Anterior cingulate cortex (tissue), 58 donors: ENCODE measurements at places on chromosomes 2 and 18.

DNA sequence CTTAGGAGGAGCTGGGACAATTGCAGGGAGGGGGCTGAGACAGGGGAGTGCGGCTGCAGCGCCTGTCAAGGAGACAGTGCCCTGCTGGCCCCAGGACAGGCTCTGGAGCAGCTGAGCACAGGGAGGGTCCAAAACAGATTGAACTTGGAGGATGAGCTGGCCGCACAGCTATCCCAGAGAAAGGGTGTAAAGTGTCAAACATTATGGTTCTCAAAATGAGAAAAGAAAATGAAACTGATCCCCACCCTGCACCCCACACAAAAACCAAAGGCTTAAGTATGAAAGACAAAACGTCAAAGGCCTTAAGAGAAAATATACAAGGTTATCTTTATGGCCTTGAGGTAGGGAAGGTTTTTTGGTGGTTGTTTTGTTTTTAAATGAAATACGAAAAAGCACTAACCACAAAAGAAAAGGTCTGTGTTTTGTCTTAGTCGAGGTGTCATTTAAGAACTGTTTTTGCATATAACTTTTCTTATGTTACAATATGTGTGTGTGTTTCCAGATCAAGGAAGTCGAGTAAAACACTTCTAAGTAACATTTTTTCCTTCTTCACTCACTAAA is 111.8 kb downstream of the HDAC4 start:
- no peak for DNase-seq

- no peak for DNase-seq
Observed at GRCh38 chr2:130823886-130824491, 12.7 kb upstream of the ARHGEF4 start.

DNA sequence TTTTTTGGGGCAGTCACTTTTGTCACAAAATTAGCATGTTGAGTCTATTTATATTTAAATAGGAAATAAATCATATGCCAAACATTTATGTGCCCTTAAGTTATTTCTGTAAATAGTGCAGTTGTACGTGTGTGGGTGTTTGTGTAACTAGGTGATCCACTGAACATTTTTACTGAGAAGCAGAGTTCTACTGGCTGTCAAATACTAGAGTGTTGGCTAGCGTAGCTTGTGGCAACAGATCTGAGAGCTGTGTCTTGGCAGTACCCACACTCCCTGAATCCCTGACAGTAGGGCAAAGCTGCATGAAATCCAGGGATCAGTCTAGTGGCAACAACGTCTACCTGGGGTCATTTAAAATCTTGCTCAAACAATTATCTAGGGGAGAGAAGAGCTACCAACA is 273.1 kb upstream of the SLC8A1 start:
- no peak for DNase-seq

- DNase-seq, result no peak
Observed at GRCh38 chr2:171217330-171217729, 56.6 kb upstream of the TLK1 start.

- no peak for DNase-seq
Observed at GRCh38 chr2:149000158-149000938, 38.2 kb upstream of the LYPD6B start.

DNA sequence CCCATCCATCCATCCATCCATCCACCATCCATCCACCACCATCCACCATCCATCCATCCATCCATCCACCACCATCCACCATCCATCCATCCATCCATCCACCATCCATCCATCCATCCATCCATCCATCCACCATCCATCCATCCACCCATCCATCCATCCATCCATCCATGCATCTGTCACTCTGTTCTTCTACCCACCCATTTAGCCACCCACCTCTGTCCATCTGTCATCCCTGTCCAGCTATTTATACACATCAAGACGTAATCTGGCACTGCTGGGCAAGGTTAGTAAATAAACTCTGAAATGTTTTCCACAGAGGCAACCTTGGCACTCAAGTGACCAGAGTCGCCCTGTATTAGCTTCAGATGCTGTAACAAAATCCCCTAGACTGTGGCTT is 120.9 kb downstream of the RTP5 start:
- no peak for DNase-seq

- no peak for DNase-seq
Observed at GRCh38 chr2:160836755-160837154, 323.5 kb upstream of the TANK start.

- no peak for DNase-seq
Observed at GRCh38 chr18:59900222-59901128, 679 bp downstream of the PMAIP1 start.

DNA sequence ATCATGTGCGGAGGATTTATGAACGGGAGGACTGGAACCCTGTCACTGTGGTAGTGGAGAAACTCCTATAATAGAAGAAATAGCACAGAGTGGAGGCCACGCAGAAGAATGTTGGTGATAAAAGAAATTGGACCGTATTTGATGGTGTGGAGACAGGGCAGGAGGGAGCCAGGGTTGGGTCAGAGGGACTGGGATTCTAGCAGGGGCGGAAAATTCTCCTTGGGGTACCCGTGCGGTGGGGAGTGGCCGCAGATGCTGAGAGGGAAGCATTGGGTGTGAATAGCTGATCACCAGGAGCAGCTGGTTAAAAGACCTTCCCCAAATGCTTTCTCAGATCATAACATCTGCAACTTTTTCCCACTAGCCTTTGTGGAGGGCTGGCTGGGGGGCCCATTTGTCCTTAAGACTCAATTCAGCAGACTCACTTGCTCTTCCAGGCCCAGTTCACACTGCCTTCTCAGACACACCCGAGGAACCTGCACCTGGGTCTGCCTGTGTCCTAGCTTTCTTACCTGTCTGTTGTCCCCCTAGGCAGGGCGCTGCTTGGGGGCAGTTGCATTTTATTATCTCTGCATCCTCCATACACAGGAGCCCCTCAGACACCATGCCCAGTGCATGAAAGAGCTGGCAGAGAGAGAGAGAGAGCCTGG is 7.1 kb downstream of the SH3BP4 start:
- no peak for DNase-seq

DNA sequence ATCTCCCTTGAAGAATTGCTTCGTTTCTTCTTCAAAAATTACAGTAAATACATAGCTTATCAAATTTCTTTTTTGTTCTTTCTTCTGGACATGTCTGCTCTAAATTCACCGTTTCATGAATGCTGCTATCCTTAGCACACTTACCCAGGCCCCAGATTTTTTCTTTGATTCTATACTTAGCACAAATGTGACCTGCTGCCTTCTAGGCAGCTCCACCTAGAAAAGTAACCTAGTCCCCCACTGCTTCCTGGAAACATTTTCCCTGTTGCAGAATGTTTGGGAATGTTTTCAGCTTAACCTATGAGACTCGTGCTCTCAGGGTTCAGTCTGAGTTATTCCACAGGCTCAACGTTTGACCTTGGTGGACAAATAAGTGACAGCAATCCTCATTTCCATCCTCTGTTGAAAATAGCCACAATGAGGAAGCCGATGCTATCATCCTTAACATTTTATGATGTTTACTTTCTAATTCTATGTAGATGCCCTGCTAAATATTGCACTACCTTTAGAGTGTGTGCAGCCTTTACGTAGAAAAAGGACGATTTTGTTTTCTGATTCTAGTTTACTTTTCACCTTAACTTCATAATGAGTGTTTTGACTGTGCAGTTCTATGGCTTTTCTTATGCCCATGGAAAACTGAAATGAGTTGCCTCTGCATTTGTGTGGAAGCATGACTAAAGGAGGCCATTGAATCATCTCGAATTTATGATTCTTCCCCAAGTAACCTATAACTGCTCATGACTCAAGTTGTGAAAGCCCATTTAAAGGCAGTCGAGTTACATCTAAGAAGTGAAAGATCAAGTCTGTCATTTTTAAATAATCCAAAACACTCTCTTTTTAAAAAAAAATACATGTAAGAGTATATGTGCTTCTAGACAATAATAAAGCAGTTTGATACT is 47.7 kb downstream of the TMEM182 start:
- no peak for DNase-seq

DNA sequence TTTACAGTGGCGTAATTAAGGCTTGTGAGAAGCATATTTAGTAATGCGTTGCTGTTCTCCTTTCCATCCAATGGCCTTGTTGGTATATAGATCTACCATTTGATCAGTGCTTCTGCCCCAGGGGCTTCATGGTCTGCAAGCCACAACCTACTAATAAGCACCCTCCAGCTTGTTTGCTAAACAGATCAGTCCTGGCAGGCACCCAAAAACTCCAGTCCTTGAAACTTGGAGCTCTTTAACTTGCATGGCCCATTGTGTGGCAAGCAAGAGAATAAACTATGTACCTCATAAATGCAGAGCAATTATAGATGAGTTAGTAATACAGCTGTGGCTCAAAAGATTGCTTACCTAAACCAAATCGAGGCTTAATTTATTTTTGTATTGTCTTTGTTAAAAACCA is 158.5 kb downstream of the FTCDNL1 start:
- DNase-seq, result no peak

- no peak for DNase-seq
Observed at GRCh38 chr2:222514901-222515300, 90.6 kb downstream of the SGPP2 start.

DNA sequence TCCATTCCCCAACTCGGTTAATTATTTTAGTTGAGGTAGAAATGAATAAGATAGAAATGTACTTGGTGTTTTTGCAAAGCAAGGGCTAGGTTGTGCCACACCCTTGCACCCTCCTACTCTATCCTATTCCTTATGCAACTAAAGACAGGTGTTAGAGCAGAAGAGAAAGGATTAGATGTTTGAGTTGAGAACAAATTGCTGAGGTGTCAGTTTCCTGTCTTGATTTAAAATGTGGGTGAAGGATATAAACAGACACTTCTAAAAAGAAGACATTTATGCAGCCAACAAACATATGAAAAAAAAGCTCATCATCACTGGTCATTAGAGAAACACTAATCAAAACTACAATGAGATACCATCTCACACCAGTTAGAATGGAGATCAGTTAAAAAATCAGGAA is 1256.2 kb downstream of the CNTNAP5 start:
- no peak for DNase-seq

GRCh38 chr2:172726172-172726735 is 9.4 kb upstream of the RAPGEF4 start:
- DNase-seq, result no peak

GRCh38 chr2:225090746-225091145 is 48.5 kb upstream of the DOCK10 start:
- no peak for DNase-seq

GRCh38 chr2:21042958-21043743 is 722 bp downstream of the APOB start:
- peak; percentile 39 for DNase-seq

- no peak for DNase-seq
Observed at GRCh38 chr2:44967727-44968432, 26.4 kb downstream of the SIX3 start.

GRCh38 chr2:147351784-147352183 is 493.0 kb upstream of the ACVR2A start:
- no peak for DNase-seq

DNA sequence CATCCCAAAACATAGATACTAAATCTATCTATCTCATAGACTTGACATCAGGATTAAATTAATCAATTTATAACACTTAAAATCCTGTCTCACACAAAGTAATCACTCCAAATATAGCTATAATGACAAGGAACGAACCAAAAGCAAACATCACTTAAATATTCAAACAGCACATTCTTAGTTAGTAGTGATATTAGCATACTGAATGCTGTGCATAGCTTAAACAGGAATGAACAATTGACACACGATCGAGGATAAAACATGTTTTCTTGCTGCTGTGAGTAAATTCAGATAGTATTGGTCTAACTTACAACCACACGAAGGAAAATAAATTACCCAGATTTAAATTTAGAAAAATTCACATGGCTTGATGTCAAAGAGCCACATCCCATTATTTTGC is 58.9 kb upstream of the SNTG2 start:
- DNase-seq, result no peak

DNA sequence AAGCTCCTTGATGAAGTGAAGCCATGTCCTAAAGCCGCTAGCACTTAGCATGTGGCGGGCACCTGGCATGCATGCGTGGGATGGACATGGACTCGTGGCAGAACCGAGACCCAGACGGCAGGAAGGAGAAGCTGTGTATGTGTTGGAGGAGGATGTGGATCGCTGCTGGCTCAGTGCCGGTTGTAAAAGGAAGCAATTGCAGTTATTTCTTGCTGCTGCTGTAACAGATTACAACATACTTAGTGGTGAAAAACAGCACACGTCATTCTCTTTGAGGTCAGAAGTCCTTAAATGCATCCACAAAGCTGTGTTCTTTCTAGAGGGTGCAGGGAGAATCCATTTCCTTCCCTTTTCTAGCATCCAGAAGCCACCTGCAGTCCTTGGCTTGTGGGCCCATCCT is 74.6 kb downstream of the AGAP1 start:
- no peak for DNase-seq

DNA sequence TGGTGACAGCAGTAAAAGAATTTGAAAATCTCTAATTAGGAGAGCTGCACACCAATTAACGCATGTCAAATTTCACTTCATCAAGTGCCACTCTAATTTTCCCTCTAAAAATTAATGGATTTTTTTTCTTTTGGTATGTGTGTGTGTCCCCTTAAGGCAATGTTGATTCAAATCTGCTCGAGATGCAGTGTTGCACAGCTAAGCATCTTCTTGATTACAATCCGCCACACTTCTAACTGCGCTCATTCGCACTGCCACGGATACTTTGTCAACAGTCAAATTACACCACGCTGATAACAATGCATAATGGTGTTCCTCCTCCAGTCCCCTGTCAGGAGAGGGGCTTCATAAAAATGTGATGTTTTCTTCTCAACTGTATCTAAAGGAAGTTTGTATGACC is 261.4 kb downstream of the MEIS1 start:
- DNase-seq, result no peak

DNA sequence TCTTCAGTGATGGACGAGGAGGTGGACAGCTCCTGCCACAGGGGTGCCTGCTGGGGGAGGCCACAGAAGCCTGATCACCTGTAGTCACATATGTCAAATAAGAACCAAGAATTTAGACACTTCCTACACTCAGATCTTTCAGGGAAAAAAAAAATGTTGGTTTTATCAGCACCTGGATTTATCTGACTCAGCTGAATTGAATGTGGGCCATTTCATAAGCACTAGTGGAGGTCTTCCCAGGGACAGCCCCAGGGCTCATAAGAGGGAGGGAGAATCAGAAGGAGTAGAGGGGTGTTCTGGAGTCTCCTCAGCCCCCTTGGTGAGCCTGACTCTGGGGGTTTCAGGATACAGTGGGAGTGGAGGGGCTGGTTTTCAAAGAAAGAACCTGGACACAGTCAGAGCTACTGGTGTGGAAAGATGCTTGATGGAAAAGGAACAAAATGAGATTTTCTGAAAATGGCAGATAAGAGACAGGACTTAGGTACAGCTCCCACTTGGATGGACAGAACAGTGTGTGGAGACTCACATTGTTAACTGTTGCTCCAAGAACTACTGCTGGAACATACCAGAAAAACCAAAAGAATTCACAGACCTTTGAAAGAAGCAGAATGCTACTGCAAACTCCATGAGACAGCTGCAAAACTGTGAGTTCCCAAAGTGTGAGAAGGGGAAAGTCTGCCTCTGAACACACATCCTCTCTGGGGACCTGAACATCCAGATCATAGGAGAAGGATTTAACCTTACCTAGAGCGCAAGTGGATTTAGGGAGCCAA is 45.4 kb downstream of the LCT start:
- no peak for DNase-seq

GRCh38 chr2:99545604-99546003 is 55.8 kb upstream of the REV1 start:
- no peak for DNase-seq

GRCh38 chr2:54652540-54652939 is 70.9 kb upstream of the EML6 start:
- no peak for DNase-seq

- DNase-seq, result no peak
Observed at GRCh38 chr18:80004600-80005342, 16.4 kb upstream of the TXNL4A start.
